ENCODE measurements at places on chromosomes 3 and 15. TPM values are rescaled to one million over a fixed set of nuclear protein-coding genes. Genes with fewer than 3 reads are reported as not detected.

The ALDH1A3 gene
- total RNA-seq, result 248 TPM

The SEMA6D gene
- 0.02 TPM for total RNA-seq

The DCUN1D1 gene
- 46.9 TPM for total RNA-seq

GRCh38 chr3:124876401-124876878, 10.7 kb downstream of the ITGB5 start:
- DNase-seq, result no peak
- H3K27ac ChIP-seq, result no peak overlapping the region
- 0 out of 2 replicates have a peak, but pooled peaks cover 2% of the 10 kb centered on the region for H3K36me3 ChIP-seq
- no peak overlapping the region for H3K4me3 ChIP-seq

- no peak for DNase-seq
- peaks cover 7% of the 10 kb centered on the region for H3K4me1 ChIP-seq
- H3K4me3 ChIP-seq, result no peak overlapping the region
- H3K27ac ChIP-seq, result no peak overlapping the region
These were observed 21.4 kb downstream of the IRAK2 start for GRCh38 chr3:10185804-10186762.

DNA sequence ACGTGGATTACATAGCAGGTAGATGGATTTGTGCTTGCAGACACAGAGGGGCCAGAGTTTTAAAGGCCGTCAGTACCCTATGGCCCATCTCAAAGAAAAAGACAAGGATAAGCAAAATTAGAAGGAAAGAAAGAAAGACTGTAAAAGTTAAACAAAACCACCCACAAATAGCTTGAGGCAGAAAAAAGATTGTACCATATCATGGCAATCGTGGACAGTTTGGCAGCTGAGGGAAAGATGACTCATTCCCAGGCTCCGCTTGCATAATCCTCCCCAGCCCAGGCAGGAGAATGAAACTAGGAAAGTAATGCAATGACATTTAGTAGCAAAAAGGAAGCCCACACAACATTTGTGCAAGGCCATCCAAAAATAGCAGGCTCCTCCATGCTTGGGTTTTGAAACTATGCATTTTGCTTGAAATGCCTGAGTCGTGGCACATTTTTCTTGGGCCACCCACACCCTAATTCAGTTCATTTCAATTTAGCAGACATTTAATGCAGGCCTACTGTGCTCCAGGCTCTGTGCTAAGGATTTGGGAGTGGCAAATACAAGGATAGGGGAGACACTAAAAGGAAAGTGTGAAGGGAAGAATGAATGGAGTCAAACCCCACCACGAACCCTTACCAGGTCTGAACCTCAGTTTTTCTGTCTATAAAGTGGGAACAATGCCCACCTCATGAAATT, 40.9 kb upstream of the SMAD3 start:
- H3K27ac ChIP-seq, result peak overlapping the region; percentile 59
- peaks cover 73% of the 10 kb centered on the region for H3K4me1 ChIP-seq
- H3K27me3 ChIP-seq, result no peaks in the 10 kb centered on the region
- H3K4me3 ChIP-seq, result 0 out of 2 replicates have a peak overlapping the region, but pooled peaks have one; percentile 5

DNA sequence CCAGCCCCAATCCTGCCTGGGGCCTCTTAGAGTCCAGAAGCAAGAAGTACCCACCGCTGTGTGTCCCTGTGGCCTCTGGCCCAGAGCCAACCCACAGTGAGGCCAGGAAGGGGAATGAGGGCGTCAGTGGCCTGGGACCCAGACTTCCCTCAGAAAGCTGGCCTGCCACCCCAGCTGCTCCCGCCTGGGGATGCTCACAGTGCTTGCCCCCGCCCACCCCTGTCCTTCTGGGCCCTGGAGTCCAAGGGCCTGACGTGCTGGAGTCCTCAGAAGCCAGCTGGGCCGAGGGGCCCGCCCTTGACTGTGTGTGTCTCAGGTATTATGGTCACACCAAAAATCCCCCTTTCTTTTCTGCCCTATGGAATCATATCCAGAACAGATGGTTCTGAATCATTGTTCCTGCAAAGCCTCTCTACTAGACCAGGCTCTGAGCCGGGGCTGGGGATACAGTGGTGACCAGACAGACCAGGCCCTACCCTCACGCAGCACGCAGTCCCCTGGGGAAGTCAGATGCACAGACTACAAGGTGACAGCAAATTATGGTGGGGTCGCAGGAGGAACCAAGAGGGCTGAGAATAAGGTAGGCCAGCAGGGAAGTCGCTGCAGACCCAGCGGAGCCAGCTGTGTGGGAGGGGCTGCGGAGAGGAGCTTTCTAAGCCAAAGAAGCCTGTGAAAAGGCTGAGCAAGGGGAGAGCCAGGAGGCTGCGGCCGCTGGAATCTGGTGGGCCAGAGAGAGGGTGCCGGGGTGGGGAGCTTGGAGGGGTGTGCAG, 99.1 kb downstream of the VGLL4 start:
- H3K27ac ChIP-seq, result no peak overlapping the region
- peaks cover 19% of the 10 kb centered on the region for H3K4me1 ChIP-seq
- DNase-seq, result no peak
- H3K36me3 ChIP-seq, result no peaks in the 10 kb centered on the region
